ENCODE measurements at places on chromosomes 2 and 18.

- no peak for DNase-seq
These were observed 612.2 kb upstream of the SLC39A10 start for GRCh38 chr2:195044801-195045200.

DNA sequence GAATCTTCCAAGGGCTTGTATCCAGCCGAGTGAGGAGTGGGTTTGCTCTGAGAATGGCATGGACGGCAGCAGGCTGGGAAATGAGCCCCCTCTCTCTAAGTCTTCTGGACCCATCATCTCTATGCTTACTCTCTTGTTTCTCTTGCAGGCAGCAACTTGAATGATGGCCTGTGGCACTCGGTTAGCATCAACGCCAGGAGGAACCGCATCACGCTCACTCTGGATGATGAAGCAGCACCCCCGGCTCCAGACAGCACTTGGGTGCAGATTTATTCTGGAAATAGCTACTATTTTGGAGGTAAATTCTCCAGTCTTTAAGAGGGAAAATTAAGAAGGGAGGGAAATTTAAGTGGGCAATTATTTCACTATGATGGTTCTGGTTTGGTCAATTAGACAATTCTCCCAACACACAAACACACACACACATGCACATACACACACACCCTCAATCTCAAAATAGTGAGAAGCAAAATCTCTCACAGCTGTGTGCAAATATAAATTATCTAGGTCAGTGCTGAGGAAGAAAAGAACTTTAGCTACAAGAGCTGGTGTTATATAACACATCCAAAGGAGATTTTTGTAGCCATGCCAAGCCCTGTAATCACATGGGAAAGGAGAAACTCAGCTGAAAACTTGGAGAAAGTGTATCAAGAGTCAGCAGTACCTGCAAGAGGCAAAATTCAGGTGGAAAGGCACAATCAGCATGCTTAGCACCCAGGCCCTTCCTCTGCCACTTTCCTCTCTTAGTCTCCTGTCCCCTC is 499.2 kb downstream of the CNTNAP5 start:
- DNase-seq = no peak

GRCh38 chr2:175005733-175006264 is 618 bp upstream of the CHN1 start:
- no peak for DNase-seq

DNA sequence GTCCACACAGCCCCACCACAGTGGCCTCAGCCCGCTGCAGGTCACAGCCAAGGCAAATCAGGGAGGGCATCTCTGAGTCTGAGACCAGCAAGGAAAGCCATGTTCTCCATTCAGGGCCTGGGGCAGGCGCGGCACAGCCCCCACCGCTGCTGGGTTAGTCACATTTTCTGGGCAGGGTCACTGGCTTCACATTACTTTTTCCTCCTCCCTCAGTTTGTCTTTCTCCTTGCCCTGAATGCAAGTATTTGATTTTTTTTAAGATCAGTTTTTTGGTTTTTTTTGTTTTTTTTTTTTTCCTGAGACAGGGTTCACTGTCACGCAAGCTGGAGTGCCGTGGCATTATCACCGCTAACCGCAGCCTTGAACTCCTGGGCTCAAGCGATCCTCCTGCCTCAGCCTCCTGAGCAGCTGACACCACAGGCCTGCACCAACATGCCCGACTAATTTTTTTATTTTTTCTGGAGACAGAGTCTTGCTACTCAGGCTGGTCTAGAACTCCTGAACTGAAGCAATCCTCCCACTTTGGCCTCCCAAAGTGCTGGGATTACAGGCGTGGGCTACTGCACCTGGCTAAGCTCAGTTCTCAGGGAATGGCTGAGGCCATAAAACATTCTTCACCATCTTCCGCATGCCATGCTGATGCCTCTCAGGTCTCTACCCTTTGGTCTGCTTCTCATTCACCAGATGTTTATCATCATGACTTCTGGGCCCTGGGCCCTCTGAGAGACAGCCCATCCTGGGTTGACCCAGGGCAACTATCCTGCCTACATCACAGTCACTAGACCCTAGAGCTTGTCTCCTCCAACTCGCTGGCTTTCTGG is 628 bp upstream of the CAPG start:
- DNase-seq = no peak

- no peak for DNase-seq
These were observed 178.7 kb downstream of the SRBD1 start for GRCh38 chr2:45432406-45432805.

DNA sequence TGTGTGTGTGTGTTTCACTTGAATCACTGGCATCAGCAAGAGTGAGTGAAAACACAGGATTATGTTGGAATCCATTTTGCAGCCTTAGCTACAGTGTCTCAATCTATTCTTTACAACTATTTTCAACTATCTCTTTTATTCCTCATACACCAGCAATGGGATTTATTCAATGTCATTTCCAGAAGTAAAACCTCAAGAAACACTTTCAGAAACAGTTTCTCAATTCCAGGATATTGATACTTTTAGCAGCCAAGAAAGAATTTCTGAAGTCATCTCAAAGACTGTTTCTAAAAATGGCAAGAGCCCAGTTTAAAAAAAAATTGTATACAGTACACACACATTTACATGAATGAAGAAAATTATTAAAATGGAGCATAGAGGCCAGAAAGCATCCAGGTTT is 171.6 kb downstream of the FIGN start:
- DNase-seq = no peak

Data from thoracic aorta (tissue), 2 donors.